ENCODE measurements at places on chromosomes 2 and 18.

DNA sequence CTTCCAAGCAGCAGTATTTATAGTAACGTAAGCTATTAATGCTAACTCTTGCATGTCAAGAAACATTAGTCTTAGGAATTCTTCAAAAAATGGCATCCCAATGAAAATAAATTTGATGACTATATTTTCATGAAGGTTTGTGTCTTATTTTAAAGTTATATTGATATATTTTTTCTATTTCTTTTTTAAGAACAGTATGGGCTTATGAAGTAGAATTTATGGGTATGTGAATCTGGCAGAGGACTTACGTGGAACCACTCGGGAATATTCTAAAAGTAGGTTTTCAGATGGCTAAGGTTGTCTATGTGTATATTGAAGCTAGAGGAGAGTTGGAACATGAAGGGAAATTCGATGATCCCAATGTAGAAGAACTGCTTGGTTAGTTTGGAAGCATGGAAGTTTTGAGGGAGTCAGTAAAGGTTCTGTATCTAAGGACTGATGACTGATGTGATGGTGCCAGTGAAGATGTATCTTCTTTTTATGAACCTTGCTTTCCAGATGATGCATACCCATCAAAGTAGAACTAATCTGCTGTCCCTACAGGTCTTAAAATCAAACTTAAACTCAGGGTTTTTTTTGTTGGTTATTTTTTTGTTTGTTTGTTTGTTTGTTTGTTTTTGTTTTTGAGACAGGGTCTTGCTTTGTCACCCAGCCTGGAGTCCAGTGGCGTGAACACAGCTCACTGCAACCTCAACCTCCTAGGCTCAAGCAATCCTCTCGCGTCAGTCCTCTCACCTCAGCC is 39.5 kb downstream of the DDX1 start:
- DNase-seq, result no peak

GRCh38 chr2:104889960-104890684 is 36.2 kb downstream of the POU3F3 start:
- DNase-seq, result no peak

GRCh38 chr18:76459687-76460350 is 35.2 kb downstream of the ZNF516 start:
- DNase-seq, result no peak

DNA sequence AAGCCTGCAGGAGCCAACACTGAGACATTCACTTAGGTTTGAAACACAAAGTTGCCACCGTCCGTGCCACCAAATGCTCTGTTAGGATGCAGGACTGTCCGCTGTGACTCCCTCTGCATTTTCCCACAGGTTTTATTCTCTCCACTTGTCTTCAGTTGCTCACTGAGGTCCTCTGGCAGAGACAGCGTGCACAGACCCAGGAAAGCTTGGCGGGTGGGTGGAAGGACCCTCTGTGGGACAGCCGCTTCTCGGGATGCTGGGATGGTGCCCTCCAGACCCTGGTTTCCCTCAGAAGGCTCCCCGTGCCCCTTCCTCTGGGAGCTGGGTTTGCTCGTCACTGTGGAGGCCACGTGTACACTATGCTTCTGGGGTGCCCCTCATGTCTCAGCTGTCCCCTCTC is 733.6 kb downstream of the GALR1 start:
- no peak for DNase-seq

DNA sequence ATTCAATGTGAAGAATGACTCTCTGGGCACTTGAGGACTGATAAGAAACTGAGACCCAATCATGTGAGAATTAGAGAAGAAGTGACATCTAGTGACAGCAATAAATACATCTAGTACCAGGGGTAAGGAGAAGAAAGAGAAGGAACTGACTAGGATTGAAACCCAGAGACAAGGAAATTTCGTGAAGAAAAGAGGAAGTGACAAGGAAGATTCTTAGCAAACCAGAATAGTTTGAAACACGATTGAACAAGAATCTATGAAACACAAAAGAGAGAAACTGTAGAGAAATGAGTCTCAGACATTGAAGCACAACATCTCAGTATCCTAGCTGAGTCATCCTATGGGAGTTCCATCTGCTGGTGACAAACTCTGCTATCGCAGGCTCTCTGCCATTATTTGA is 571.9 kb upstream of the PKDCC start:
- no peak for DNase-seq

GRCh38 chr2:16774980-16775898 is 109.6 kb upstream of the CYRIA start:
- peak; percentile 15 for DNase-seq

DNA sequence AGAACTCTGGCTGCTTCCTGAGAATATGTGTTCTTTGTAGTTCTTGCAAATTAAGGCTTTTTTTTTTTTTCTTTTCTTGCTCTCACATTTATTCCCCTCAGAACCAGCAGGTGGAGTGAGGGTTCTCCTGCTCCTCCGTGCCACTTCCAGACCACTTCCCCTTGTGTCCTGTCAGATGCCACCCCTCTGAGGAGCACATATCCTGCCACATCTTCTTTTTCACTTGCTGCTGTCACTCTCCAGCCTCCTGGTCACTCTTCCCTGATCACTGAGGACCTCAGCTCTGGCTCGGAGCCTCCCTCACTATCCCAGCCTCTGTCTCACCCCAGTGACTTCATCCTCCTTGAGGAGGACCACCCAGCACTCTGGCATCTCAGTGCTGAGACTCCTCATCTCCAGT is 100.5 kb downstream of the TACR1 start:
- peak; percentile 41 for DNase-seq

DNA sequence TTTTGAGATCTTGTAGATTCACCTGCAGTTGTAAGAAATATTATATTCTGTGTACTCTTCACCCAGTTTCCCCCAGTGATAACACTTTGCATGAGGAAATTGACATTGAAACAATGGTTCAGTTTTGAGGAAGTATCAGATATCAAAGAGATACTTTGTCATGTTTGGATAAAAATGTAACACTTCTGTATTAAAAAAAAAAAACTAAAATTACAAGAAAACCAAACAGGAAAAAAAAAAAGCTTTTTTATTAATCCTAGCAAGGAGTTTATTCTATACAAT is 204.0 kb downstream of the ARL4C start:
- DNase-seq, result no peak

GRCh38 chr2:88281302-88282217 is 111.4 kb downstream of the THNSL2 start:
- no peak for DNase-seq

- no peak for DNase-seq
Measured at GRCh38 chr2:51263951-51264350, 232.0 kb upstream of the NRXN1 start.

- DNase-seq, result no peak
Measured at GRCh38 chr2:223238301-223238700, 186.3 kb downstream of the KCNE4 start.

- no peak for DNase-seq
Measured at GRCh38 chr2:217912098-217913024, 90.4 kb downstream of the TNS1 start.

DNA sequence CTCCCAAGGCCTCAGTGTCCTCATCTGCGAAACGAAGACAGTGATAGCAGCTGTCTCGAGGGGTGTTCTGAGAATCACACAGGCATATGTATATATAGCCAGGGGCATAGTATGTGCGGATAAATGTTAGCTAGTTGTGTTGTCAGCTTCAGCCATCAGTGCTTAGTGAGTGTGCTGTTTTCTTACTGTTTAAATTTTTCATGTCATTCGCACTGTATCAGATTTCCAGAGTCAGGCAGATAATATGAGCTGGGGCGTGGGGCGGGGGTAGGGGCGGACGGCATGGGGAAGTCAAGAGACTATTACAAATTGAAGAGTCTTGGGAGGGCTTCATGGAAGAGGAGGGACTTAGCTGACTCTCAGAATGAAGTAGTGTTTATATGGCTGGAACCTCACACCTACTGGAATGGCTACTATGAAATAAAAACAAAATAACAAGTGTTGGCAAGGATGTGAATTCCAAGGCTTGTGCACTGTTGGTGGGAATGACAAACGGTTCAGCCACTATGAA is 7.0 kb downstream of the TRAPPC12 start:
- no peak for DNase-seq

DNA sequence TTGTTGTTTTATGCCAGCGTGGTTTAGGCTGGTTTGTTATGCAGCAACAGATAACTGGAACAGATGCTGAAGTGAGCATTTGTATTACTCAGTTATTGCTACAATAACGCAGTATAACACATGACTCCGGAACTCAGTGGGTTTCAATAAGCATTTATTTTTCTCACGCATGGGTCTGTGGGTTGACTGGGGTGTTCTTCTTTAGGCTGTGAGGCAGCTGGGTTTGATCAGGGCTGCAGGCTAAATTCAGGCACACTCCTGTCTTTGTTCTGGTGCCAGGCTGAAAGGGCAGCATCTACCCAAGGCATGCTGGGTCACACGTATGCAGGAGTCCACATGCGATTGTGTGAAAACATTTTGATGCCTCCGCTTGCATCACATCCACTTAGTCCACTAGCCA is 3.8 kb upstream of the SLC1A4 start:
- DNase-seq, result no peak

- no peak for DNase-seq
Measured at GRCh38 chr2:152694161-152694661, 23.1 kb downstream of the PRPF40A start.

DNA sequence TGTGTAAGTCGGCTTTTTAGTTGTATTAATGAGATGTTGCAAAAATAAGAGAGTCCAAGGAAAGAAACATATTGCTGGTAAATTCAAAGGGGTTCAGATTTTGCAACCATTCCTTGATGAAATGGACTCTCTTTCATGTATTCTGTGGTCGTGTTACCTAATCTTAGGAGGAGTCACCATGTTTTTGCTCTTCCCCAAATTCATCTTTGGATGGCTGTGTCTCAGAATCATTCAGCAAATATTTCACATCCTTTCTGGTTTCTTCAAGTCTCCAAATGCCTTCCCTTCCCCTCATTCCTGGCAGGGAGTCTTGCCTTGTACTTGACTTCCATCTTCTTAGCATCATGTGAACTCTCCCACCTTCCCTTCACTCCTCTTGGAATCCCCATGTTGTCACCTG is 66.1 kb downstream of the PTPRM start:
- no peak for DNase-seq

DNA sequence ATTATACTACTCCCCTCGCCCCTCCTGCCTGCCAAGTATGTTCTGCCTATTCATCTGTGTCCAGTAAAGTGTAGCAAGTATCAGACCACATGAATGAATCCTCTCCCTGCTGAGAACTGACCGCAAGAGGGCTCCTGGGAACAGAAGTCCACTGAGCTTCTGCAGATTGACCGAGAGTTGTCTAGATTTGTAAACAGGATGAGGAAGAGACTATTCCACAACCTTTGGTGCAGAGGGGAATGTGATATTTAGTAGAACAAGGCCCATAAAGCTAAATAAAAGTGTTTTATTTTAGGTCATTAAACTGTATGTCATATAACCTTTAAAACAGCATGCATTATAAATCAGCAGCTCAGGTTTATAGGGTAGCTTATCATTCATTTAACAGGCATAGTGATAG is 377.0 kb downstream of the DCC start:
- DNase-seq, result peak; percentile 35

DNA sequence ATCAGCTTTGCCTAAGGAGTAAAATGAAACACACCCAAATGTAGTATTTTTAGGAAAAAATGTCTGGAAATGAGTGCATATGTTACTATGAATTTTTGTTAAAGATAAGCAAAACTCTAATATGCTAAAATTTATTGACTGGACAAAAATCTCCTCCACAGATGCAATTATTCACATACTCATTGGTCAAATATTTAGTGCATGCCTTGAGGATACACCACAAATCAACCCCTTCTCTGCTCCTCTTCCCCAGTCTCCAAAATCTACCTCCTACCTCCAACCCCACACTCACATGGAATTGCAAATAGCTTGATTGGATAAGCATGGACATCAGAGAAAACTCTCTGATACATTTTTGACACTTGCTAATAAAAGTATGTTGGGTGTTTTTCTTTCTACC is 95.6 kb upstream of the CDC42EP3 start:
- no peak for DNase-seq

GRCh38 chr2:43513796-43514195 is 82.0 kb downstream of the THADA start:
- no peak for DNase-seq

DNA sequence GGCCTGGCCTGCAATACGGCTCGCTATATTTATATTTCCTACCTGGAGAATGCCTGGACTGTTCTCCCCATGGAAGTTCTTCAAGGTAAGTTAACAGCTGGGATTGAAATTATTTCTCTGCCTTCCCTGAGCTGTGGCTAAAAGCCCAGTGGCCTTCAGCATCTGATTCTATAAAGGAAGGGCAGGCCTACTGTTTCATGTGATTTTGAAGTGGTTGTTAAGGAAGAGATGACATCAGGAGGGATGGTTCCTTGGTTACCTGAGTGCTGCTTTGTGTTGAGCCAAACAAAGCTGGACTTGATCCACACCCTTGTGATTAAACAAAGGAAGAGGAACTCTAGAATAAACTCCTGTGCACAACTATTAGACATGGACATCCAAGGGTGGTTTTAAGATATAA is 61.6 kb downstream of the MFSD6 start:
- peak; percentile 54 for DNase-seq

DNA sequence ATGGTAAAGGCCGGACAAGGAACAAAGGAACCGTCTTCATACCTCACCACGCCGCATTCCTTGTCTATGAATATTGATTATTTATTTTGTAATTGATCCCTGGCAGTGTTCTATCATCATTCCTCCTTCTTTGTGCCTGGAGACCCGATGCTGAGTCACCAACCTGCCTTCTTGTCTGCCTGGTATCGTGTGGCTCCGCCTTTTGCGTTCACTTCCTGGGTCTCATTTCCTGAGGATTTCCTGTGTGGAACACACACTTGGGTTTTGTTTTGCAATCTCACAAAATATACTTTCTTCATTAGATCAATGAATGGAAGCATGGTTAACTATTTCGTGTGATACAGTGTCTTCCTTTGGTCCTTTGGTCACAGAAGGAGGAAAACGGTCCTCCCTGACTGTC is 95.5 kb upstream of the SNTG2 start:
- no peak for DNase-seq

DNA sequence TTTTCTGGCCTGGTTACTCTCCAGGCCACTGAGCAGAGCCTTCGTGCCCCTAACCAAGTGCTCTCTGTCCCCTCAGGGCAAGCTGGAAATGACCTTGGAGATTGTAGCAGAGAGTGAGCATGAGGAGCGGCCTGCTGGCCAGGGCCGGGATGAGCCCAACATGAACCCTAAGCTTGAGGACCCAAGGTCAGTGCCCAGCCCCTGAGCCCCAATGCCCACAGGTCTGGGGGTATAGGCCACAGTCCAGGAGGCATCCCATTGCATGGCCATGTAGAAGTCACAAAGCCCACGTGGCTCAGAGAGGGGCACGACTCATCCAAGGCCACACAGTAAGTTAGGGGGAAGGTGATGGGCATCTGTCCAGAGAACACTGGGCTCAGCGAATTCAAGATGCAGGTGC is 227.6 kb downstream of the DYSF start:
- DNase-seq, result no peak

- DNase-seq, result no peak
Measured at GRCh38 chr2:120896901-120897300, 161.2 kb downstream of the GLI2 start.

DNA sequence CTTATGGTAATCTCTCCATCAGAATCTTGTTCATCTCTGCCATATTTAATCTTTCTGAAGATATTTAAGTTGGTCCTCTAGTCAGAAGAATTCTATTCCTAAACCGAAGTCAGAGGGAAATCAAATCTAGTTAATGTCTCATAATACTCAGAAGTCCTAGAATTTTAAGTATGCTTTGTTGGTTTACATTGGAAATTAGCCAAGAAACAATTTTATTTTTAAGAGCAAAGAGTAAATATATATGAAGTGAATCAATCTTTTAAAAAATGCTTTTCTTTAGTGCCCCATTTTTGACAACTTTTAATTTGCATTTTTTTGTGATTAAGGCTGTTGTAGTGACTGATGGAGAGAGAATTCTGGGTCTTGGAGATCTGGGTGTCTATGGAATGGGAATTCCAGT is 38.1 kb downstream of the ME2 start:
- DNase-seq, result no peak

Measured in T47D (cell line).